ENCODE measurements at places on chromosomes 2 and 18.

GRCh38 chr2:46970334-46971288, 55.0 kb upstream of the MCFD2 start:
- DNase-seq, result no peak

GRCh38 chr2:42042631-42043355, 5.0 kb upstream of the PKDCC start:
- DNase-seq, result no peak

DNA sequence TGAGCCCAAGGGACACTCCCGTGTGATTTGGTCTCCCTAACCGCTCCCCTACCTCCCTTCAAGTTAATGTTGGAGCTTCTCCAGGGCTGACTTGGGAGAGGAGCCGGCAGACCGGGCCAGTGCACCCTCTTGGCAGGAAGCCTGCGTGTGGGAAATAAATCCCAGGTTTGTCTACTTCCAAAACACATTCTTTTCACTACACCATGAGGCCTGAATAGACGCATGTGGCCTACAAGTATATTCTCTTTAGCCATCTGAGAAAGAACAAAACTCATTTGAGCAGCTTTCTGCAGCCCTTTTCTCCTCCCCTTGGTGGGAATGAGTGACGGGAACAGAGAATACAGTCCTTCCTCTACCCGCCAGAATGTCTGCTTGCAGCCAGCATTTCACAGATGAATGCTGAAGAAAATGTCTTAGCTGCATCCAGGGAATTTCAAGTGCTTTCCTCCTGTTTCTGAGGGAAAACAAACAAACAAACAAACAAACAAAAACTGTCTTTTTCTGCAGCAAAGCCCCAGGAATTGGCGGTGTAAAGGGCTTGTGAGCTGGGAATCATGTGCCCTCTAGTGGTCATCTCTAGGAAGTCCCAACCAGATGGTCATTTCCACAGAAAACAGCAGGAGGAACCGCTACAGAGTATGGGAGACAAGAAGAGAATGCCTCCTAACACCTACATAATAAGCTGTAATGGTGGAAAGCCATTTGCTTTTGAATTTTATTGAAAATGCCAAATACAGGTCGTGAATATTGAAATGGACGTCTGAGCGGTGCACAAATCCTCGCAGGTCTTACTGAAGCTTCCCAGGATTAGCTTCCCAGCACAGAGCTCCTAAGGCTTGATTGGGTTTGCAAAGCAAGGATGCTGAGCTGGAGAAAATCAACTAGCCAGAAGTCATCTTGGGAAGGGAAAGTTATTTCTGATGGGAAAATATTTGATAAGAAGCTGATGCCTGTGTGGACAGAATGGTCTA, 41.2 kb upstream of the DAPL1 start:
- peak; percentile 55 for DNase-seq

DNA sequence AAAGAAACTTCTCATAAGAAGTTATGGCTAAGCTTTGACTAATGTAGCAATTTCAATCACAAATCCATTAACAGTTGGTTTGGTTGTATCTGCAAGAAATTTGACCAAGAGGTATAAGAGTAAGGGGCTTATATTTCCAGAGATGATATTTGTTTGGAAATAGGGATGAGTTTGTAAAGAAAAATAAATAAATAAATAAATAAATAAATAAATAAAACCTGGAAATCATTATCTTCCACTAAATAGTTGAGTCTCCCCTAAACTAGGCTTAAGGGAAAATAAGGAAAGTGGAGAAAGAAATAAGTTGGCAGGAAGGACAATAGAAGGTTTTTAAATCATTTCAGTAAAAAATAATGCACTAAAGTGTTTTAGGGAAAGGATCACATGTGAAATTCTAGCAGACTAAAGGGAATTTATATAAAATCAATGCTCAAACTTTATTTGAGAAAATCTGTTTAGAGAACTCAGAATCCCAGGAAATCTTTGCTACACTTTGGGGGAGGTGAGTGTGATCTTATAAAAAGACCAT, 23.5 kb upstream of the SCN7A start:
- no peak for DNase-seq

DNA sequence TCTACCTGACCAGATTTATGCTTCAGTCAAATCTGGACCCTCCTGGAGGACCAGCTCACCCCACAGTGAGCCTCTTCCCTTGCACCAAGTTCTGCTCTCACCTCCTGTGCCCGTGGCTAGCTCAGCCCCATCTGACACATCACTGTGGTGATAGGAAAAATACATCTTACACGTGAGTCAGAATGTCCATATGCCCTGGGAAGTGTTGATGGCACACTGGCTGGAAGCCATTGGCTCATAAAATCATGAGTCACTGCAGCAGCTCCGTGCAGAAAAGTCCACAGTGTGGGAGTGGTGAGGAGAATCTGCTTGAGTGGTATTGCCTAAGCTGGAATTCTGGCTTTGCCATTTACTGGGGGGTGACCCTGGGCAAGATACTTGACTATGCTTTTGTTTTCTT, 42.6 kb upstream of the RAPGEF4 start:
- DNase-seq, result no peak

DNA sequence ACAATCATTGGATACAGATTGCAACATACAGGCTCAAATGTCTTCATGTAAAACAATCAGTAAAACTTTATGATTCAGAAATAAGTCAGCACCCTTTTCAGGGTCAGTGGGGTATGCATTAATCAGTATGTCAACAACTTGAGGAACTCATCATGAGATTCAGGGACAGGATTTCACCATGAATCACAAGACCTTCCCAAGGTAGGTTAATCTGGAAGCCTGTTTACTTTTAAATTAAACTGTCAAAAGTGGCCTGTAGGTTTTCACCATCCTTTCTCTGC, 104.8 kb downstream of the SP100 start:
- no peak for DNase-seq

DNA sequence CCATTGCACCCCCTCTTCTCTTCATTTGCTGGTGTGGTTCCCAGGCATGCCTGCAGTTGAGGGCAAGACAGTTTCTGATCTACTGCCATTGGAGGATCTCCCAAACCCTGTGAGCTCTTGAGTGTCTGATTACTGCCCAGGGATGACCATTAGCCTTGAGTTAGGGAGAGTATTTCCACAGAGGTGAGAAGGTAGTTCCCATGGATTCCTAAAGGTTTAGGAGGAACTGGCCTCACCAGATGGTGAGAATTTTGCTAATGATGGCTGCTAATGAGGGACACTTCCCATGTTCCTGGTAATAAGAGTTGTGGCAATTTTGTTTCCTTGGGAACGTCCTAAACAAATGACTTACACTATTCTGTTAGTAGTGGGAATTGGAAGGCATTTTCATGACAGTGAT, 42.5 kb downstream of the PTPRM start:
- no peak for DNase-seq

DNA sequence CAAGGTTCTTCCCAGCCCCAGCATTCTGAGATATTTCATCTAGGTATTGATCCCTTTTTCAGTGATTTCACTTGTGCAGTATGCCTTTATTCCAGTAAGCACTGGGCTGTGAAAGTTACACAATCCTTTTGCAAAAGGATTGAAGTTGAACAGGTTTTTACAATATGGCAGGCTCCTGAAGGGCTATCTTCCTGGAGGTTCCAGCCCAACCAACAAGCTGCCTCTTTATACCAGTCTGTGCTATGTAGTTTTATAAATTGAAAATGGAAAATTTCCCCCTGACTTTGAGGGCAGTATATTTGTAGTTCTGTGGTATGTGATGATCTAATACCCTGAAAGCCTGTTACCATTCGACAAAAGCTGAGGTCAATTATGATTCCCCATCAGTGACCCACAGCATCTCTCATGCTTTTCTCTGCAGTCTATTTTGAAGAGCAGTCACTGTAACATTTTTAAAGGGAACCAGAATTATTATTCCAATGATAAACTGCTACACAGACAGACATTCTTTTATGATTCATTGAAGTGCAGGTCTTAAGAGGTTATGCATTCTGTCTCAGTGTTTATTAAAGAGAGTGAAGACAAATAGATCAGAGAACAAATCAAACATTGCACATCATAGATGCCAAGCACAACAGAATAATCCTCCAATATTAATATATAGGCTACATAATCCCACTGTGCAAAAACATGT, 35.2 kb upstream of the STPG4 start:
- no peak for DNase-seq

DNA sequence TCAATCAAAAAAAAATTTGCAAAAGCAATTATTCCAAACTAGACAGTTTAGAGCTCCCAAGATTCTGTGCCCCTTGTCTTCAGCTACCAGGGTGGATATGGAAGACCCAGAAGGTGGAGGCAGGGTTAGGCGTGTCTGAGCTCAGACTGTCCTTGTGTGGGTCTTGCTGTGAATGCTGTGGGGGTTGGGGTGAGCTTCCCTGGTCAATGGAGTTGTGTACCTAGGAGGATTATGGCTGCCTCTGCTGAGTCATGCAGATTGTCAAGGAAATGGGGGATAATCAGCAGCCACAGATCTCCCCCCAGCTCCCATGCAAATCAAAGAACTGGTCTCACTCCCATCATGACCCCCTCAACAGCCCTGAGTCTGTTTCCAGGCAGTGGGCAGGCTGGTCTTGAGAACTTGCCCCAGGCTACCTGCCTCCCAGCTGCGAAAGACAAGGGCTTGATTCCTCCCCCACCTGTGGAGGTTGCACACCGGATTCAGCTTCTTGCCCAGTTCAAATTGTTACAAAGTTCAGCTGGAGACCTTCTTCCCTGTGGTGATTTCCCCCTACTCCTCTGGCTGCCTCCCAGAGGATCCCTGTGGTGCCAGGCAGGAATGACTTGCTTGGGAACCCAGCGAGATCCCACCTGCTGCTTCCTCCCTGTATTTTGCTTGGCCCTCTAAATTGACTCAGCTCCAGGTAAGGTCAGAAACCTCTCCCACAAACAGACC, 77.0 kb downstream of the RAD51AP2 start:
- no peak for DNase-seq

GRCh38 chr2:238119756-238120462, 18.6 kb upstream of the KLHL30 start:
- no peak for DNase-seq

GRCh38 chr2:221104361-221104811, 467.7 kb downstream of the EPHA4 start:
- DNase-seq, result no peak

DNA sequence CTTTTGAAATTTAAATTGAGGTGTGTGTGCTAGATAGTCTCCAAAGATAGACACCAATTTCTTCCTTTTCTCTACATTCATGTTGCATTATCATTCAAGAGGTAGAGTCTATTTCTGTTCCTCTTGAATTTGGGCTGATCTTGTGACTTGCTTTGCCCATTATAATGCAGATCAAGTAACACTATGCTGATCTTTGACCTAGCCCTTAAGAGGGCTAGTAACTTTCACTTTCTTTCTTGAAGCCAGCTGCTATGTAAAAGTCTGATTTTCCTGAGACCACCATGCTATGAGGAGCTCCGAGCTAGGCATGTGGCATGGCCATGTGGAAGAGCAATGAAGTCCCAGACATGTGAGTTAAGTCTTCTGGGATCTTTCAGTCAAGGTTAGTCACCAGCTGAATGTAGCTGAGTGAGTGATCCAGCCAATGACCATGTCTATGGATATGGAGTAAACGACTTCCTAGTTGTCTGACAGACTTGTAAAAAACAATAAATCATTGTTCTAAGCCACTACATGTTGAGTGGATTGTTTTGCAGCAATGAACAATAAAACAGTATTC, 189.4 kb upstream of the CWC22 start:
- no peak for DNase-seq

DNA sequence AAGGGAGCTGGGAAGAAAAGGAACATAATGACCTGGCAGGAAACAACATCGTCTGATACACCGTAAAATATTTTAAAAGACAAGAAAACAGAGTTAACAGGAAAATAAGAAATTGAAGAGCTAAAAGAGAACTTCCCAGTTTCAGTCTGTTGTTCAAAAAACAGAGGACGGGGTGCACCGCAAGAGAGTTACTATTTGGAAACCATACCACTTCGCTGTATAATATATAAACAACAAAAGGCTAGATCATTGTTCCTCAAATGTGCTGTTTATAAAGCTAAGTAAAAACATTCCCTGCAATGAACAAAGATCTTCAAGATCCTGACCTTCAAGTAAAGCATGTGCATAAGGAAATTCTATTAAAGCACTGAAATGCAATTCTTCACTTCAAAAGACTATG, 2.1 kb downstream of the PPP3R1 start:
- no peak for DNase-seq

- DNase-seq, result no peak
Measured at GRCh38 chr2:8421658-8422449, 260.0 kb upstream of the ID2 start.

DNA sequence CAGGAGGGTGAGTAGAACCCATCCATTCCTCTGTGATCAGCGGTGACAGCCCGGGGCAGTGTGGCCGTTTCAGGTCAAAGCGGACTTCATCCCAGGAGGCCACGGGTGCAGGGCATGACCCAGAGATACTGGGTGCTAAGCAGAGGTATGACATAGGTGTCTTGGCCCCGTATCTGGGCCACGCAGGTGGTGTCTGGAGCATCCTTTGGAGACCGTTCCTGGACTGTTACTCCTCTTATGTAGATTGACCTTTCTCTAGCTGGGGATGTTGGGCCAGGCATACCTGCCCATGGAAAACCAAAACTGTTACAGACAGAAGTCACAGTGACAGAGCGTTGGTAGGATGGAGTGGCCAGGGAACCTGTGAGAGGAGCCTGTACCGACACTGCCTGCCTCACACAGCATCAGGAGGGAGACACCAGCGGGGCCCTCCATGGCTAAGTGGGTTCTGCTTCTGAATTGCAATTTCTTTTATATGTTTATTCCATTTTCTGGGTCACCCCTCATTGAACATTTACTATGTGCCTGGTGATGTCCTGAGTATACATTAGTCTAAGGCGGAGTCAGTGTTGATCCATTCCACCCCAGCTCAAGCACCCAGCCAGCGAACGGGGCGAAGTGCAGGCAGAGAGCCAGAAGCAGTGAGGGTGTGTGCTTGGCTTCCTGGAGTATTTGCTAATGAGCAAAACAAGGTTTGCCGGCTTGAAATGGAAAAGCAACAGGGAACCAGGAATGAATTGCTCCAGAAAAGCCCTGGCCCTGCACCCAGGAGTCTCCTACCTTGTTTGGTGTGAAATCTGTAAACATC, 141.7 kb downstream of the SH3RF3 start:
- DNase-seq, result no peak

GRCh38 chr2:40466332-40466906, 14.5 kb upstream of the SLC8A1 start:
- DNase-seq, result no peak

DNA sequence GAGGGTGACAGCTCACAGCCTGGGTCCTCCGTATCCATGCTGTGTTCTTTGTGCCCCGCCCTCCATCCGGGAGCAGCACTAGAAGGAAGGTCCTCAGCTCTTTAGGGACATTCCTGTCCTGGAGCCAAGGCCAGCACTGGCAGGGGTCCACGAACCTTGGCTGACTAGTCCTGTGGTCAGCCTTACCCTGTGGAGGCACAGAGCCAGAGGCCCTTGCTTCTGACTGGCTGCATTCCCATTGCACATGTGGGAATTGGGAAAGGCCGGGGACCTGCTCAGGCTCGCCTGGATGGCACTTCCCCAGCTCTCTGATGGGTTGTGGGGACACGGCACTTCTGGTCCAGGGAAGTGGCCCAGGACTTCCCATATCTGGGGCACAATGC, 24.9 kb upstream of the RHOB start:
- DNase-seq, result no peak

DNA sequence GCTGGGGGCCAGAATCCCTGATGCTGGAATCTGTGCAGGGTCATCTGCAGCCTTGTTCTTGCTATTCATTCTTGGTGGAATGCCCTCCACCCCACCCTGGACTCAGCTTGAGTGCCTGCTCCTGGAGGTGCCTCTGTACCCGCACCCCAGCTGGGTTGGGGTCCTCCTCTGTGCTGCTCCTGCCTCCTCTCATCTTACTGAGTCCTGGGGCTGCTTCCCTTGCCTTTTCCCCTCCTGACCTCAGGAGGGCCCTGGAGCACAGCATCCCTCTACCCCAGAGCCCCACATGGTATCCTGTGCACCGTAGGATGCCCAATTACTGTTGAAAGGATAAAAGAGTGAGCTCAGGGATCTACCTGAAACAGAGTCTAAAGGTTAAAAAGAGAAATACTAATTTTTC, 81.6 kb downstream of the CIB4 start:
- no peak for DNase-seq
